ENCODE measurements at places on chromosomes 12 and 14.

DNA sequence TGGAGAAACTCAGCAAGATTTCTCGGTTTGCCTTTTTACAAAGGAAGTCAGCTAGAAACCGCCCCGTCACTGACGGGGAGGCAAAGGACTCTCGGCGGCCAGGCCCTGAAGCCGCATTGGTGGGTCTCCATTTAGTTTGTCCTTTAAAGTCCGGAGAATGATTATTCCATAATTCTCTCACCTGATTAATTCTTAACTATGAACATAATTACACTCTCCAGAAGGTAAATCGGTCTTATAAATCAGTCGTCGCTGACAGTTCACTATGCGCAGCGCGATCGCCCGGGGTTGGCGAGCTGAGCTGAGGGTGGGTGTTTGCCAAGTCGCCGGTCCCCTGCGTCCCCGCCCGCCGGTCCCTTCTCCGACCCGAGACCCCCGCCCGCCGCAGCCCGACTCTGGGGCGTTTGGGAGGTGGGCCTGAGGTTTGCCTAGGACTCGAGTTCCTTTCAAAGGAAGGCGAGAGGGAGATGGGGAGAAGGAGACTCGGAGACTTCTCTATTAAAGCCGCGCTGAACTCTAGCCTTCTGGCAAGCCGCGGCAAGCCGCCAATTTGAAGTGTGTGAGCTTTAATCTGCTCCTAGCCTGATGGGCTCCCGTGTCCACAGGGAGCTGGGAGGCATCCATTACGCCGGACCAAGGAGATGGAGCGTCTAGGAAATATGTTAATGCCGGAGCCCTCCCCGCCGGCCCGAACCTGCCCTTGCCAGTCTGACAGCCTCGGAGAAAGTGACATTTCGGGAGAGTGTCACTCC, 392.9 kb downstream of the NOVA1 start:
- DNase-seq: peak; percentile 24

DNA sequence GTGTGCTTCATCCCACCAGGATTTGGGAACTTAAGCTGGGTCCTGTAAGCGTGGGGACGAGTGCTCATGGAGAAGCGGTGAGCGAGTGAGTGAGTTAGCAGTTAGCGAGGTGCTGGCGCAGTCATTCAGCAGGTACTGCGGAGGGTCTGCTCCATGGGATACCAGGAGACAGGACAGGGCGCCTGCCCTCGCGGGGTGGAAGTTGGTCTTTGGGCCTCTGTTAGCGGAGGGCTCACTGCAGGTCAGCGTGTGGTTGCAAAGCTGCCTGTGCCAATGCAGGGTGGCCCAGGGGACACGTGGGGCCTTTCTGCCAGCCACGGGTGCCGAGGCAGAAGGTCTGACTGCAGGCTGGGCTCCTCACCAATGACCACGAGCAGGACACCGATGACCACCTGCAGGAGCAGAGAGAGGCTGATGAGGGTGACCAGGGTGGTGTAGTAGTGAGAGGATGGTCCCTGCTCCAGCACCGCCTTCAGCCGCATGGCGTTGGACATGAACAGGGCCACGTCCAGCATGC, 97.6 kb downstream of the NINJ2 start:
- DNase-seq: no peak

- peak; percentile 38 for DNase-seq
These were observed 186.7 kb downstream of the EFCAB11 start for GRCh38 chr14:89767861-89768268.

DNA sequence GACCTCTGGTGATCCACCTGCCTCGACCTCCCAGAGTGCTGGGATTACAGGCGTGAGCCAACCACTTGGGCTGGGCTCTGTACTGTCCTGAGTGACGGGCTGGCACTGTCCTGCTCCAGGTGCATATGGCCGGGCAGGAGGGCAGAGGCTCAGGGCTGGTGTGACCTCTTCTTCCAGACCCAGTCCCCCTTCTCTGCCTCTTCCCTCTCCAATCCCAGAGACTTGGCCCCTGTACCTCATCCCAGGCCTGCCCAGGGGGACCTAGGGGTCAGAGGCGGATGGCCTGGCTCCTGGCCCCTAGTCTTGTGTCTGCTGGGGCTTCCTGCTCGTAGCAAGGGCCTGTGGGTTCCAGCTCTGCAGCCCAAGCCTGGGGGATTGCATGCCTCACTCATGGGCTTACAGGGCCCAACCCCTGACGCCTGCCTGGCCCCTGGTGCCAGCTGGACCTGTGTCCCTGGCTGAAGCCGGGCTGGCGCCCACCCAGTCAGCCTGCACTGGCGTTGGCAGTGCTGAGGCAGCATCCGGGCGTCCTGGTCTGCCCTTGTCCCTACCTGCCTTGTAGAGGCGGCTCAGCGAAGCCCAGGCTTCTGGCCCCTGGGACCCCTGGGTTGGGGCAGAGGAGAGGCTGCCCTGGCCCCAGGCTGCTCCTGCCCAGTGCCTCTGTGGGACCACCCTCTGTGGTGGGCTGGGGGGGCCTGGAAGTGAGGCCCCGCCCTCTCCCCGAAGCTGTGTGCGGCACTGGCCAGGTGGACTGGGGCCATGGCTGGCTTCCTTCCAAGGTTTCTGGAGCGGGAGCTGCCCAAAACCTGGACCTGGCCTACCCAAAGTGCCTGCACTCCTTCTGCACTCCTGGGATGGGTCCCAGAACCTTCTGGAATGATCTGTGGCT, 4.3 kb downstream of the TEDC1 start:
- DNase-seq: no peak

DNA sequence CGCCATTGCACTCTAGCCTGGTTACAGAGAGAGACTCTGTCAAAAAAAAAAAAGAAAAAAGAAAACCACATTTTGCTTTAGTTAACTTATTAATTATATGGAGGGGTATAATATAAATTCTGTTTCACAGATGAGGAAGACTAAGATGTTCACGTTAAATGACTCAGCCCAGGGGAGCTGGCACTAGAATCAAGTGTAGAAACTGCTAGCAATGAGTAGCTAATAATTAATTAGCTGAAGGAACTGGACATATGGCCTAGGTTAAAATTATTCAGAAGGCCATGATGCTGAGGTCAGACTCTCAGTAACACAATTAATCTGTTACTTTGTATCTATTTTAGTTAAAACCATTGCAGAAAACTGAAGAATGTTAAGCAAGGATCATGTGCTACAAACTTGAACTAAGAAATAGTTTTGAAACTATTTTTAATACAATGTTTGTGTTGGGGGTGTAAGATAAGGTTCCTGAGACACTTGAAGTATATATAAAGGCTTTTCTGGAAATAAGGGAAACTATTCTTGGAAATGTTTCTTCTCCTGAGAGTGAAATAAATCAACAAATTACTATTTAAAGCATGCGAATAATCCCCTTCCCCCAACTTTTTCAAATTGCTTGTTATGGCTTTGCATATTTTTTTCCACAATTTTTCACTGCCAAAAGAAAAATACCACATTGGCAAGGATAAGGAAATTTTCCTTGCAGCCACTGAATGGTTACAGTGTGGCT, 589.3 kb downstream of the SOX5 start:
- DNase-seq: no peak

DNA sequence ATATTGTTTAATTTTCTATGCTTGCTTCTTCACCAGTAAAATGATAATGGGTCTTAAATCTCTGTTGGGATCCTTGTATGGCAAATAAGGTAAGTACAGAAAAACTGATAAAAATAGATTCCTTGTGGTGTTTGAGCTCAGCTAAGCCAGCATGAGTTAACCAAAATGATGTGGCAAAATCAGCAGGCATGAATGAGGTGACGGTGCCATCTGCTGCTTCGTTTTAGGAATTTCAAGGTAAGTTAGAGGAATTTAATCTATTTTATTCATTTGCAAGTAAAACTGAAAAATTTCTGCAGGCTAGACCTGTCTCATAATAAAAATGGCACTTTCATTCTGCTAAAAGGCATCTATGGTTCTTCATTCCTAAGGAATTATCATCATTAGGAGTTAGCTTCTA, 10.0 kb upstream of the CLEC7A start:
- DNase-seq: peak; percentile 85

GRCh38 chr12:119460876-119461275, 126.3 kb downstream of the CCDC60 start:
- DNase-seq: no peak

GRCh38 chr14:64997108-64997794, 10.6 kb downstream of the FNTB start:
- DNase-seq: peak; percentile 44

DNA sequence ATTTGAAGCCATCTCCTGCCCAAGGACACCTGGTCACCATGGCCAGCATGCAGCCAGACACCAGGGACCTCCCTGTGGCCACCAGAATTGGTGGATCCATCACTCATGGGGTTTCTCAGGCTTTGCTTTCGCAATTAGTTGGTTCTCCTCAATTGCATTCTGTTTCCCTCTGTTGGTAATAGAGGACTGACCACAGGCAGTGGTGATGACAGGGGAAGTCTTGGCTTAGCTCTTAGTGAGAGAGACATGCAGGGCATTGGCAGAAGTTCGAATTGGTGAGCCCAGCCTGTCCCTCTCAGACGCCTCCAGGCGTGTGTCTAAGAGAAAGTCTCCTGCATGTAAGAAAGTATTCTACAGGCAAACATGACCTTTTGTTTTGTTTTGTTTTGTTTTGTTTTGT, 21.3 kb downstream of the HCAR2 start:
- peak; percentile 59 for DNase-seq

DNA sequence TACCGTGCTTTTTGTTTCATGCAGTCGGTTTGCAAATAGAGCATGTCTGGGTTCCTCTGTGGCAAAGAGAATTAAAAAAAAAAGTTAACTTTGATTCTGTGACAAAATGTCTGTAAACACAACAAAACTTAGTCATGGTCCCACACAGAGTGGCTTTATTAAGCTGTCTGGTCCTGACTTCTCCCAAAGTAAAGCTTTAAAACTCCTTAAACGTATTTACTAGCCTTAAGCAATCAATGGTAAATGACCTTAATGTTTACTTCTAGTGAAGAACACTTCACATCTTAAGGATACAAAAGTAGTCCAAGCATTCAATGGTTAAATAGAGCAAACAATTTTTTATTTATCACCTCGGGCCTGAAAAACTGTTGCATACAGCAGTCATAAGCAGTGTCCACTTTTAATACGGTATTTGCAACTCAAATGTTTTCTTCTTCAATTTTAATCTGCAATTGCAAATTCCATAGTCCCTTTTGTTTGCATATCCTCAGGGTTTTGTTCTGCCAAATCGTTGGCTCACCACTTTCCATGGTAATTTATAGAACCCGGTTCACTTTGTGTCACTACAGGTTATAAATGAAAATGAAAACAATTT, 453.0 kb upstream of the MIS18BP1 start:
- no peak for DNase-seq

- no peak for DNase-seq
These were observed 426.9 kb upstream of the MIS18BP1 start for GRCh38 chr14:45679853-45680252.

GRCh38 chr12:106035421-106035820, 103.3 kb downstream of the NUAK1 start:
- DNase-seq: no peak

All from Ammon's horn (tissue), 1 donor.